ENCODE measurements at places on chromosomes 4 and X.

DNA sequence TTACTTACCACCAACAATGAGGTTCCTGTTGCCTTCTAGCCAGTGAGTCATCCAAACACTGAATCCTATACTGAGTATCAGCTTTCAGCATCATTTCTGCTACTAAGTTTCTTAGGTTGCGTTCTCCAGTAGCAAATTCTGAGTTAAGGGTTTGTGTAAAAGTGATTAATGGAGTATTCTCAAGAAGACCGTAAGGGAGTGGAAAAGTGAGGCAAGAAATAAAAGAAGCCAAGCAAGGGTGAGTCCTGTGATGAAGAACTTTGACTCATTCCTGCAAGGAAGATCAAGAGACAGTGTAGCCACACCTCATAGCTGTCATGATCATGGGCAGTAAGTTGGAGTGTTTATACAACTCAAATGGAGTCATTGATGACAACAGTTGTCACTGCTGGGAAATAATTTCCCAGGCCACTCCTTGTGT lies 446.2 kb downstream of the RAPGEF2 start:
- no peak for DNase-seq

DNA sequence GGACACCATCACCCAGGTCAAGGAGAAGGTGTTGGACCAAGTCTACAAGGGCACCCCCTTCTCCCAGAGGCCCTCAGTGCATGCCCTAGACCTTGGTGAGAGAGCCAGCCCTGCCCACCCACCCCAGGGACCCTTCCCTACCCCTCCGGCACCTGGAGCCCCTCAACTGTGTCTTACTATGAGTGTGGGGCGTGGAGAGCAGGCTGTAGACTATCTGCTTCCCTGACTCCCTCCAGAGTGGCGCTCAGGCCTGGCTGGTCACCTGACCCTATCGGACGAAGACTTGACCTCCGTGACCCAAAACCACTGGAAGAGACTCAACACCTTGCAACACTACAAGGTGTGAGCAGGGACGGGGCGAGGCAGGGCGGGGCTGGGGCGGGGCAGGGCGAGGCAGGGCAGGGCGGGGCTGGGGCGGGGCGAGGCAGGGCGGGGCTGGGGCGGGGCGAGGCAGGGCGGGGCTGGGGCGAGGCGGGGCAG lies 4.7 kb upstream of the SRPK3 start:
- no peak for DNase-seq

- no peak for DNase-seq
These were observed 71.7 kb upstream of the TLR3 start for GRCh38 chr4:185997296-185997695.

- DNase-seq = no peak
These were observed 2.9 kb upstream of the EIF1AX start for GRCh38 chrX:20144491-20144890.

GRCh38 chr4:125750828-125751466 lies 436.2 kb downstream of the FAT4 start:
- DNase-seq = no peak

- peak; percentile 68 for DNase-seq
These were observed 18.0 kb downstream of the RPS3A start for GRCh38 chr4:151117371-151117962.

DNA sequence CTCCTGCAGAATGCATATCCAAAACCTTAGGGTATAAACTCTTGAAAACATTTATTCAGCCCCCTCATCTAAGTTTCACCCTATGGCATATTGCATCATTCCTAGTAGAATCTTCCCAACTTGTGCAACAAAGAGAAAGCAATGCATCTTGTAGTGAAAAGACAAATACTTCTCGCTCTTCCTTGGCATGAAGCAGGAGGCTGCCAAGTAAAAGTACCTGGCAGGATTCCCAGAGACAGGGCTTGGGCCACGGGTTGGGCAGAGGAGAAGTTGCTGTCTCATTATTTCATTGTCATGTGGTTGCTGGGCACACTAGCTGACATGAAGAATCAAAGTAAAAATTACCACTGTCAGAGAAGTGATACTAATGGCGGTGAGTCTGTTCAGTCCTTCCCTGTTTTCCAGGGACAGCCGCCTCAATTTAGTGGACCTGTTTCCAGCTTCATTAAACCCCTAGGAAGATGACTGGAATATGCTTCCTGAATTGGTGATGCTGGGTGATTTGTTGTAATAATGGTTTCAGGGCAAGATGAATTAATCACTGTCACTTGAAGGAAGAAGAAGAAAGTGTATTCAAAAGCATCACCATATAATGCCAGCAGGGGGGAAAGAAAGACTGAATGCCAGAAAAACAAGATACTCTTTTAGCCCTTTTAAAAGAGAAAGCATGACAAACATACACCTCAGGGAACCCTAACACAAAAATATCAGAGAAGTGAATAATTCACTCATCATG lies 380.5 kb upstream of the IGFBP7 start:
- DNase-seq = no peak

- no peak for DNase-seq
These were observed at the start of gene ARHGAP36 for GRCh38 chrX:131058136-131058868. Gene ARHGAP36 (plus strand): TSS chrX:131058346. CDS start chrX:131081666, 23,320 bp downstream.

- no peak for DNase-seq
These were observed 150.6 kb downstream of the CDS1 start for GRCh38 chr4:84733343-84734033.

DNA sequence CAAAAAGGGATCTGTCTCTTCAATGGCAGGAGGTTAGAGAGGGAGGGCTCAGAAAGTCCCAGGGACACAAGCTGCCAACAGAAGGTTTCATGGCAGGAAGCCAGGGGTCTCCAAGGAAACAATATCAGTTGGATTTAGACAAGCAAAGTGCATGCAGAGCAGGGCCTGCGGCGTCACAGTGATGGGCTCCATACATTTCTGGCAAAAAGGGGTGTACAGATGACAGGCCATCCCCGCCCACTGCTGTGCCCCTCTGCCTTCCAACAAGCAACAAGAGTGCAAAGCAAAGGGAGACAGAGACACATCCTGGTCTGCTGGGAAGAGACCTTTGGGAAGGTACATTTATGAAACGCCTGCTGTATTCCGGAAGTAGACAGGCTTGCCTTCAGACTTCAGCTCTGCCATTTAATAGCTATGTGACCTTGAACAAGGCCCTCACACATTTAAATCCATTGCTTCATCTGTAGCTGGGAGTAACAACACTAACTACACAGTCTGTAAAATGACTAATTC lies 121.2 kb downstream of the AFAP1 start:
- DNase-seq = no peak

GRCh38 chr4:14069886-14070285 lies 442.4 kb upstream of the BOD1L1 start:
- DNase-seq = no peak

DNA sequence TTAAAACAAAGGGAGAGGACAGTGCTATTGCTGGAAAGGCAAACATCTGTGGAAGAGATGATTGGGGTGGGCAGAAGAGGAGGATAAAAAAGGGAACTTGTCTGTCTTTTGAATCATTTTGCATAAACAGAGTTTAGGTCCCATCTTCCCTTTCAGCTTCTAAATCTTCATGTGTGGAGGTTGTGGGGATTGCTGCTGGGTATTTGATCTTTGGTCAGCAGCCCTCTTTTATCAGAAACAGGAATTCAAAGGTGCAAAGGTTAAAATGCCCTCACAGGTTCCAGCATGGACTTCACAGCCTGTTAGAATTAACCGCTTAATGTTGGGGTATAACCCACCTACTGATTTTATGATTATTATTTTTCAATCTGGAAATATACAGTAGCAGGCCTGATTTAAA lies 39.5 kb upstream of the TMEM154 start:
- DNase-seq = no peak

DNA sequence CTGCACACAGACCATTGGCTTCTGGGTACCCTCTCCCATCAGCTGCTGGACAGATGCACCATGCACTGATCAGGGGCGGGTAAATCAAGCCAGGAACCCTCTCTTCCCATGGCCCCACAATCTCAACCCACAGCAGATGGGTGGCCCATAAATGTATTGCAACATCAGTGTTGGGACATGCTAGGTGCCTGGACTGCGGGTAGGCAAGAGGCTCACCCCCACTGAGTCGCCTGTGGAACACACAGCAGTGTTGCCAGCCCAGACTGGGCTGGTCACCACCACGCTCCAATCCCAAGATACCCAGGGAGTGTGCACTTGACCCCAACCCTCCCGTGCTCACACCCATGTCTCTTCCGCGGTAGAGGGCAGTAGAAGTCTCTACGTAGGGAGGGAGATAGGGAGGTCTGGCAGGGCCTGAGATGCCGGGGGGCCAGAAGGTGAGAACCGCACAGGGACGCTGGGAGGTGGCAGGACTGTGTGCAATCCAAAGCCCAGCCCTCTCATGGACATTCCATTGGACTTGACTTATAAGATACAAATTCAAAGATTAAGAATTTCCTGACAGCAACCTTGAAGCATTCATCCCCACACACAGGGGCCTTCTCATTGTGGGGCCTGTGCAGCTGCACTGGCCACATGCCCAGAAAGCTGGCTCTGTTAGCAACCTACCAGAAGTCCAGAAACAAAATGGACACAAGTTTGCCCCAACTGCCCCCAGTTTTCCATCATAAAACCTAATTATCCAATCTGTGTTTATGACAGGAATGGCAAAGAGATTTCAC lies 183.7 kb downstream of the NSUN7 start:
- DNase-seq = no peak

- DNase-seq = peak; percentile 42
These were observed 763 bp downstream of the CASK start for GRCh38 chrX:41922431-41923151.

GRCh38 chrX:9558615-9559014 lies 93.8 kb downstream of the TBL1X start:
- no peak for DNase-seq
